Stomach (tissue), 19 donors: ENCODE measurements at places on chromosomes 12 and 14.

DNA sequence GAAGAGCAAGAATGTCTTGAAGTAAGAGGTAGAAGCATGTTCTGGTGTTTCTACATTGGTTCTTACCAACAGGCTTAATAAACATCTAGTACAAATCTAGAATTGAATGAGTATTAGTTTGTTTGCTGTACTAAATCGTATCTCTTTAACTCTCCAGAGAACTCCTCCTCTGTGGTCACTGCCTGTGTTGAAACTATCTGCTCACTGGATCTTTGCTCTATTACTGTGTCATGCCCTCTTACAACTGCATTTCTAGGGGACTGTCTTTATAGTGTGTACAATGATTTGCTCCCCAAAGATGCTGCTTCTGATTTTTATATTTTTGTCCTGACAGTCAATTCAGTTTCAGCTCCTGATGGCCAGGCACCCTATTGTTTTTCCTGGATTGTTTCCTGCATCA is 50.1 kb upstream of the E2F7 start:
- no peak for DNase-seq

DNA sequence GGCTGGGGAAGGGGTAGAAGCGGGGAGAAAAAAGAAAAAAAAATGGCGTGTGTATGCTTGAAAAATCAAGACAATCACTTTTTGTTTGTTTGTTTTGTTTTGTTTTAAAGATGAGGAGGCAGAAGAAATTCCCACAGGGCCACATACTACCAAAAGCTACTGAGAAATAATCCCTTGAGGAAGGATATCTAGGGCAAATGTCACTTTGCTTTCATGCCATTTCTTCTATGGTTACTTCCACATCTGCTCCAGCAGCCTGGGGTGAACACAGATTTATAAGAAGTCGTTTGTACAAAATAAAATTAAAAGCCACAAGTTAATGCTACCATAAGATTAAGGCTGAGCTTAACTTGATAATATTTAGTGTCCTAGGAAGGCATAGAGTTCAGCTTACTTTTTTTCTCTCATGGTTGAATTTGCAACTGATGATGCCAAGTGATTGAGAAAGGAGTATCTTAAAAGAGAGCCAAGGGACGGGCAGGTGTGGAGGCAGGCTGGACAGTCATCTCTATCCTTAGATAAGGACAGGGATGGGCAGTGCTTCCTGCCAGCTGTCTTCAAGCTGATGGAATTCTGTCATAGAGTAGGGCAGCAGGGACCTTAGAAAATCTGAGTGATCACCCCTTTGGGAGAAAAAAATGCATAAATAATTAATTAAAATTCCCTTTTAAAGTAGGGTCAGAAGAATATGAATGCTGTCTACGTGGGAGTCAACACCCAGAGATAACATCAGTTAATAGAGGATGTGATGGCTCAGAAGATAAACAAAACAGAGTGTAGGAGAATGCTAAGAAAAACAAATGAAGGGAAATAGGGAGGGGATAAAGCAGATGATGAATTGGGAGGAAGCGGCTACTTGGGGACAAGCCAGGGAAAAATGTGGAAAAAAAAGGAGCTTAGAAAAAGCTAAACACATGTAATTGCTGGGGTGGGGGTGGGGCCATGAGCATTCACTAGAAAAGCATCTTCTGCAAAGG is 57.1 kb downstream of the DYRK2 start:
- DNase-seq, result peak; percentile 71

DNA sequence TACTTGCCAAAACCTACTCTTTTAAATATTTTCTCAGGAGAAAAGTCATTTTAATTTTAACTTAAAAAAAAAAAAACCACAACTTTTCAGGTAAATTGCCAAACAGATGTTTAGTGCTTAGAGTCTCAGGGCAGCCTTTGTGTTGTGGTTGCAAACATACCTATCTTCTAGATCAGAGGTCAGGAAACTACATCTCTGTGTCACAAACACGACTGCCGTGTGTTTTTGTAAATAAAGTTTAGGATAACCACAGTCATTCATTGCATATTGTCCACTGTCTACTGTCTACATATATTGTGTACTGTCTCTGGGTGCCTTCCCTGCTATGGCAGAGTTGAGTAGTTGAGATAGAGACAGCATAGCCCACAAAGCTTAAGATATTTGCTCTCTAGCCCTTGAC is 48.9 kb downstream of the DYRK2 start:
- no peak for DNase-seq

- DNase-seq, result no peak
Measured at GRCh38 chr14:97061198-97061597, 264.0 kb downstream of the VRK1 start.
